Epithelial cell of umbilical artery (primary cell): ENCODE measurements at places on chromosomes 7 and 10. TPM values are rescaled to one million over a fixed set of nuclear protein-coding genes. Genes with fewer than 3 reads are reported as not detected.

The CHAT gene
- not detected in 2 replicates for total RNA-seq

The BUB3 gene
- total RNA-seq: 185 and 237 TPM in 2 replicates

The MUC12 gene
- not detected in 2 replicates for total RNA-seq

The CDNF gene
- total RNA-seq: 0.32 and 0.61 TPM in 2 replicates

The HABP2 gene
- total RNA-seq: not detected in 2 replicates

The CLCN1 gene
- not detected in 2 replicates for total RNA-seq

The SPDYE11 gene
- not detected in 2 replicates for total RNA-seq

The CLRN3 gene
- not detected in 2 replicates for total RNA-seq

The CTAGE4 gene
- total RNA-seq: 0.30 TPM in 1 of 2 replicates, not detected in the other

The DNAJB9 gene
- 29.2 and 56.8 TPM in 2 replicates for total RNA-seq

The PAPSS2 gene
- 43.5 and 49.2 TPM in 2 replicates for total RNA-seq

The DGKI gene
- 0.15 and 0.32 TPM in 2 replicates for total RNA-seq

The PTF1A gene
- not detected in 2 replicates for total RNA-seq

The CFAP43 gene
- total RNA-seq: under 0.01 TPM in 1 of 2 replicates, not detected in the other

The PHKG1 gene
- total RNA-seq: not detected in 2 replicates

The HOXA5 gene
- 4.2 and 9.6 TPM in 2 replicates for total RNA-seq

The VAX1 gene
- not detected in 2 replicates for total RNA-seq

The SUV39H2 gene
- 17.2 and 30.2 TPM in 2 replicates for total RNA-seq

The PHYHIPL gene
- under 0.01 TPM in 1 of 2 replicates, not detected in the other for total RNA-seq

The TUBAL3 gene
- under 0.01 and 0.15 TPM in 2 replicates for total RNA-seq

The GPR22 gene
- total RNA-seq: not detected in 2 replicates

The ATOH7 gene
- total RNA-seq: 0.15 TPM in 1 of 2 replicates, not detected in the other

The NEUROG3 gene
- not detected in 2 replicates for total RNA-seq

The RAB18 gene
- 43.9 and 51.5 TPM in 2 replicates for total RNA-seq

The LRRC4 gene
- 0.32 and 0.61 TPM in 2 replicates for total RNA-seq

The CADPS2 gene
- 41.9 and 47.7 TPM in 2 replicates for total RNA-seq

The CRTAC1 gene
- 0.30 and 0.32 TPM in 2 replicates for total RNA-seq

The CCDC6 gene
- 15.8 and 21.4 TPM in 2 replicates for total RNA-seq

The IFIT1B gene
- not detected in 2 replicates for total RNA-seq

The MEST gene
- 59.8 and 81.6 TPM in 2 replicates for total RNA-seq

The DPYSL4 gene
- 2.3 and 9.4 TPM in 2 replicates for total RNA-seq

The EPC1 gene
- 10.6 and 14.0 TPM in 2 replicates for total RNA-seq

The HMX2 gene
- total RNA-seq: not detected in 2 replicates

The LRRC18 gene
- not detected in 2 replicates for total RNA-seq

The CFAP58 gene
- total RNA-seq: 0.15 and 0.65 TPM in 2 replicates

The GRM8 gene
- 0.15 TPM in 1 of 2 replicates, not detected in the other for total RNA-seq

The SEMA3C gene
- total RNA-seq: 2.6 and 5.9 TPM in 2 replicates

The SPDYE16 gene
- total RNA-seq: not detected in 2 replicates

The NUTM2E gene
- under 0.01 TPM in 1 of 2 replicates, not detected in the other for total RNA-seq

The NAT16 gene
- total RNA-seq: not detected in 2 replicates

The PLCE1 gene
- total RNA-seq: under 0.01 TPM in 2 replicates

The SPDYE2 gene
- not detected in 2 replicates for total RNA-seq

The ASAH2 gene
- total RNA-seq: 0.15 and 0.32 TPM in 2 replicates

The FAM131B gene
- 1.3 and 1.4 TPM in 2 replicates for total RNA-seq

The CYP3A7 gene
- total RNA-seq: not detected in 2 replicates

The ANLN gene
- total RNA-seq: 52.9 and 56.1 TPM in 2 replicates

The OR6V1 gene
- not detected in 2 replicates for total RNA-seq

The HTR5A gene
- not detected in 2 replicates for total RNA-seq

The ZNF467 gene
- 1.8 and 2.6 TPM in 2 replicates for total RNA-seq

The MBL2 gene
- total RNA-seq: not detected in 2 replicates

The ZNF853 gene
- 0.15 and 0.97 TPM in 2 replicates for total RNA-seq

The FAM25G gene
- total RNA-seq: not detected in 2 replicates

The ITPRID1 gene
- not detected in 2 replicates for total RNA-seq

The RP9 gene
- 11.2 and 13.6 TPM in 2 replicates for total RNA-seq

The DPY19L1 gene
- total RNA-seq: 67.2 and 70.2 TPM in 2 replicates
